NK-92 treated with Interleukin-12 subunit alpha and Interleukin-12 subunit beta, amount 100 ng/mL, for 24 hours (cell line): ENCODE measurements at places on chromosomes 16 and 17.

- no peak for DNase-seq
Measured at GRCh38 chr17:45729294-45729907, 54.7 kb upstream of the CRHR1 start.

DNA sequence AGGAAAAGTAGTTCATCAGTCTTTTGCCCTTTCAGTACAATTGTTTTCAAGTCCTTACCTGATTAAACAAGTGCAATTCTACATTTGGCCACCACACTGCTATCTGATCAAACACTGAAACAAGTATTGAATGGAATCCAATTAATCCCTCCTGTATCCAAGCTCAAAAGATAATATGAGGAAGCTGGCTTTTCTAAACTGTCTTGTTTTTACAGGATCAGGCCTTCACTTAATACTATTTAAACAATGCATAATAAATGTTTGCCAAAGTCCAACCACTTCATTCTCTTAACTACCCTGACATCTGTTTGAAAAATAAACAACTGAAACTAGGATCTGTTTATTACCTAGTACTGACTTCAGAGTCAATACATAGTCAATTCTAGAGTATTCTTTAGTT, 131.6 kb downstream of the MRTFB start:
- DNase-seq, result no peak

- no peak for DNase-seq
Measured at GRCh38 chr17:11551442-11551841, 46.8 kb upstream of the DNAH9 start.

GRCh38 chr16:11627822-11628457, 40.3 kb upstream of the SNN start:
- DNase-seq, result no peak

DNA sequence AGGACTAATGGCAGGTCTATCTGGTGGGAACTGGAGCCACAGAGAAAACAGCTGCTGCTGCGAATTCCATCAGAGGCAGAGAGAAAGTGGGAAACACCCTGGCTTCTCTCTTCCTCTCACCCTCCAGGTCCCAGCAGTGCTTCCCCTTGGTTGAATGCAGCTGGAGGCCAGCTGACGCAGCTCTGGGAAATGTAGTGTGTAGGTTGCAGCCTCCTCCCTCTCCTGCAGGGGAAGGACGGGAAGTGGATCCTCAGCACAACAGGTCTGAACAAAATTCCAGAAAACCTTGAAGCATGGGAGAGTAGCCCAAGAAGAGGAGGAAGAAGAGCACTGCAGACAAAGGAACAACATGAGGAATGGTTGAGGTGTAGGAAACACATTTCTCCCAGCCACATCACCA, 67.8 kb upstream of the MMP2 start:
- no peak for DNase-seq
